Cortex of kidney (tissue), 1 donor: ENCODE measurements at places on chromosomes 7 and 10.

GRCh38 chr10:127556916-127557315 is 7.8 kb downstream of the NPS start:
- no peak for DNase-seq

GRCh38 chr10:33334805-33335550 is 511 bp upstream of the NRP1 start:
- no peak for DNase-seq

GRCh38 chr7:148348466-148348865 is 242.1 kb upstream of the C7orf33 start:
- DNase-seq, result no peak

GRCh38 chr7:106036004-106036403 is 72.9 kb downstream of the CDHR3 start:
- no peak for DNase-seq

DNA sequence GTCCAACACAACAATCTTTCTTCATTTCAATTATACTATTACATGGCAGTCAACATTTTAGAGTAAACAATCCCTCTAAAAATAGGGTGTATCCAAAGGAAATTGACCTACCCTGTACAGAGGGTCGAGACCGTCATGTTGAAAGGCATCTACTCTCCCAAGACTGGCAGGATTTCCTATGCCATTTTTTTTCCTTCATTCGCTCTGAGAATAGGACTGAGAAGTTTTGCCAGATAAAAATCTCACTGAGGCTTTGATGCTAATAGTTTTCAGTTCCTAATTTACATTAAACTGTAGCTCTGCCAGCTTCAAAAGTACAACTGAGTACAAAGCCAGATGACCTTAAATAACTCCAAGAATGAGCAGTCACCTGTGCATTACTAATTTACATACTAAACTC is 84.5 kb upstream of the SEMA3C start:
- no peak for DNase-seq

- DNase-seq, result no peak
These were observed 722 bp downstream of the MDH2 start for GRCh38 chr7:76048668-76048988.

DNA sequence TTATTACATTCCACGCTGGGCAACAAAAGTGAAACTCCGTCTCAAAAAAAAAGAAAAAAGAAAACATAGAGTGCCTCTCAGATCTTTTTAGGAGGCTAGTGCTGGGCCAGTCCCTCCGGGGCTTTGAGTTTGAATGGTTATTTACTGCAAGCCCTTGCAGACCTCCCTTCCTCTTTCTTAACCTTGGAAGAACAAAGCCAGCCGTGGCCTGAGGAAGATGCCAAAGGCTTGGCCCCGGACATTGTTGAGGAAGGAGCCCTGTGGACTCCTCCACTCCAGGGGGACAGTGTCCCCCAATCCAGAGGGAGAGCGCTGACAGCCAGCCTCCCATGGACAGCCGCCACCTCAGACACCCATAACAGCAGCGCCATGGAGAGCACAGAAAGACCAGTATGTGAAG is 5.0 kb downstream of the TSPAN33 start:
- DNase-seq, result no peak

DNA sequence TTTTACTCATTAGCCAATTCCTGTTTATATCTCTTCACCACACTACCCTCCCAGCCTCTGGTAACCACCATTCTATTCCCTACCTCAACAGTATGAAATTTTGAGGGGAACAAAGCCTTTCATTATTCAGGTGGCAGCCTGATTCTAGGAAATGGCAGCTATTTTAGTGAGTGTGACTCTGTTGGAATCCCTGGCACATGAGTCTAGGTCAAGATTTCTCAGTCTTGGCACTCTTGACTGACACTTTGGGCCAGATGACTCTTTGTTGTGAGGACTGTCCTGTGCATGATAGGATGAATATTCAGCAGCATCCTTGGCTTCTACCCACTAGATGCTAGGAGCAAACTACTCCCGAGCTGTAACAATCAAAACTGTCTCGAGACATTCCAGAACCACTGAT is 322.8 kb upstream of the PHYHIPL start:
- DNase-seq, result no peak

GRCh38 chr7:24133691-24134090 is 150.3 kb upstream of the NPY start:
- no peak for DNase-seq

GRCh38 chr7:90579181-90579688 is 16.9 kb upstream of the CDK14 start:
- no peak for DNase-seq

- DNase-seq, result no peak
These were observed 191.7 kb upstream of the SLC26A5 start for GRCh38 chr7:103637726-103638125.

DNA sequence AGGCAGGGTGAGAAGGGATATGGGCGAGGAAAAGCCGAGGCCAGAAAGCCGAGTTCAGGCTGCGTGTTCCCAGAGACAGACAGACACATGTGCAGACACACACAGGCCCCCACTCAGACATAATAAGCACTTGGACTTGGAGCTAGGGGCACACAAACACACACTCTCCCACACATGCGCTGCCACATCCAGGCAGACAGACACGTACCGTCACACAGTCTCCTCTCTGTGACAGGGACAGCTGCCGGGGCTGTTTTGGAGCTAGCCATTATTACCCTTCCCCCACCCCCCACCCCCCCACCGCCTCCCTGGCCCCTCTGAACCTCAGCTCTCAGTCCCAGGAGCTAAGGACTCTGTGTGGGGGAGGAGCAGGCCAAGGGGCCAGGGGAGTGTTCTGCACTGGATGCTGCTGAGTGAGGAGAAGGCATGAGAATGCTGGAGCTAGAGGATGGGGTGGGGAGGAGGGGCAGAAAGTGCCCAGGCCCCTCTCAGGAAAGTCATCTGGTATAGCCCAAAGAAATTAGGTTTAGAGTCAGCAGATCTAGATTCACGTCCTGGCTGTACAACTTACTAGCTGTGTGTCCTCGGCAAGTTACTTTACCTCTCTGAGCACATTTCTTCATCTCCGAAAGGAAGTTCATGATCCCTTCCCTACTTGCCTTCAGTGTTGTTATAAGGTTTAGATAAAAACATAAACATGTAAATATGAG is 6.3 kb downstream of the PITX3 start:
- no peak for DNase-seq

DNA sequence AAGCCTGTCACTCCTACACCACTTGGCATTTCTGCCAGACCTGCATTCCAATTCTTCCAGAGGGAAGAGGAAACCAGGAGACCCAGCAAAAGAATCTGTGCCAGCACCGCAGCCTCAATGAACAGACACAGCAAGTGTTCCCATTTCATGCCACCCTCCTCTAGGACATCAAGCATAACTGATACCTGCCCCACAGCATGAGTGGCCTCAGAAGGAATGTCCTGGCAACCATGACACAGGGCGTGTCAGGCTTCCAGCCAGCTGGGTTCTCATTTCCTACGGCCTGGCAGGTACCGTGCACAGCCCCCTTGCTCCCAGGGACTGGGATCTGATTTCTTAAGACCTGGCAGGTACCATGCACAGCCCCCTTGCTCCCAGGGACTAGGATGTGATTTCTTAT is 7.8 kb downstream of the MAD1L1 start:
- DNase-seq, result no peak

DNA sequence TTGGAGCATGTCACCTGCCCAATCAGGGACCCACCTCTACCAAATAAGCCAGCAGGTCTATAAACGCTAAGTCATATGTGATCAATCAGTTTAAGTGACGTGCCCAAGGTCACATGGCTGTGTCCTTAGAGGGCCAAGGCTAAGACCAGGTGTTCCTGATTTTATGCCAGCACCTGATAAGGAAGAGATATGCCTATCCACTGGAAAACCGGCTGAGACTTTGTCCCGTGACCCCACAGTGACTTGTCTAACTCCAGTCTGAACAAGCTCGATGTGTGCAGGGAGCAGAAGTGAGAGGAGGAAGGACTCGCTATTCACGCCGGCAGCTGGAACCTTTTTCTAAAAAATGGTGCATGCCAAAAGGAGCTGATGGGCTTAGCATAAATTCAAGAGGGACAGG is 57.0 kb downstream of the PRKAG2 start:
- no peak for DNase-seq

GRCh38 chr7:131690441-131690840 is 134.0 kb upstream of the PODXL start:
- DNase-seq, result no peak

GRCh38 chr7:42127232-42127622 is 109.8 kb downstream of the GLI3 start:
- DNase-seq, result no peak

- no peak for DNase-seq
These were observed 11.7 kb downstream of the ADIRF start for GRCh38 chr10:86979977-86980448.

GRCh38 chr7:37193087-37193774 is 255.4 kb downstream of the ELMO1 start:
- DNase-seq, result no peak
